ENCODE measurements at places on chromosomes 7 and 10. TPM values are rescaled to one million over a fixed set of nuclear protein-coding genes. Genes with fewer than 3 reads are reported as not detected.
A peak's percentile ranks its signal among the peaks of the same experiment; 100 is the strongest.

The SLC13A4 gene
- total RNA-seq: 0.27 TPM

The CALD1 gene
- 2,575 TPM for total RNA-seq

The GPER1 gene
- 7.1 TPM for total RNA-seq

The CYP3A7 gene
- total RNA-seq: not detected

GRCh38 chr10:3203016-3203811, 30.6 kb upstream of the PITRM1 start:
- no peak for ATAC-seq

GRCh38 chr7:16063716-16064675, 357.3 kb downstream of the CRPPA start:
- ATAC-seq: peak; percentile 21

DNA sequence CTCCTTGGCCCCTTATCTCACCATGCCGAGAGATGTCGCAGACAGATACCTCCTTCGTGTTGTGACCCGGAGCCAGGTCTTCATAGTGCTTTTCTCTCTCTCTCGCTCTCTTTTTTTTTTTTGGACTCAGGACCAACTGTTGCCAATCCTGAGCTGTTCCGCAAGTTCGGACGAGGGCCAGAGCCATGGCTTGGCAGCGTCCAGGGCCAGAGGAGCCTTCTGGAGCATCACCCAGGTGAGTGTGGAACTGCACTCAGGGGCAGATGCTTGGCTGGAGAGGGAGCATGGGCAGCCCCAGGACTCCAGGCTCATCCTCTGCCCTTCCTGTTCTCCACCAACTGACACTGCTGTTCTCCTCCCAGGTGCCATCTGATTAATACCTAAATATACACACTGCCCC, 7.8 kb downstream of the ZNF862 start:
- ATAC-seq: no peak

DNA sequence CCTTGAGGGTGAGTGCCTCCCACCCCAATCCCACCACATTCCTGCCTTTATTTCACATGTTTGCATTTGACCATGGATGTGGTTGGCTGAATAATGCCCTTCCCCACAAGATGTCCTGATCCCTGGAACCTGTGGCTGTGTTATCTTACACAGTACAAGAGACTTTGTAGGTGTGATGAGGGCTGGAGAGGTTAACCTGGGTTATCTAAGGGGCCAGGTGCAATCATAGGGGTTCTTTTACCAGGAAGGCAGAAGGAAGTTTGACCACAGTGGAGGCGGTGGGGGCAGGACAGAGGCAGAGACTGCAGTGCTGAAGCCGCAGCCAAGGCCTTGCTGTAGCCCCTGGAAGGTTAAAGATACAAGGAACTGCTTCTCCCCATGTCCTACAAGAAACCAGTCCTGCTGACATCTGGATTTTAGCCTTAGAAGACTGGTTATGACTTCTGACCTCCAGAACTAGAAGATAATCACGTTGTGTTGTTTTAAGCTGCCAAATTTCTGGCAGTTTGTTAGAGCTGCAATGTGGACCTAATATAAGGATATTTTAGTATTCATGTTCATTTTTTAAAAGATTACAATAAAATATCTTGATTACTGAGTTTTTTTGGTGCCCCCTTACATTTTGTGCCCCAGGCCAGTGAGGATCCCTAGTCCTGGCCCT, 136.6 kb downstream of the ARHGAP22 start:
- ATAC-seq: no peak

GRCh38 chr10:37703833-37704382, 153.5 kb downstream of the ZNF248 start:
- ATAC-seq: no peak

- no peak for ATAC-seq
These were observed 811 bp downstream of the GPC2 start for GRCh38 chr7:100176096-100177044.
